Purkinje cell (primary cell): ENCODE measurements at places on chromosomes 2 and 18. TPM values are rescaled to one million over a fixed set of nuclear protein-coding genes. Genes with fewer than 3 reads are reported as not detected.

The TANC1 gene
- polyA plus RNA-seq, result 93.5 and 118 TPM in 2 replicates

The HOXD8 gene
- not detected in 2 replicates for polyA plus RNA-seq

The AGXT gene
- polyA plus RNA-seq, result not detected in 2 replicates

The LIMS4 gene
- not detected in 2 replicates for polyA plus RNA-seq

The ANKRD30B gene
- 2.1 TPM in 1 of 2 replicates, not detected in the other for polyA plus RNA-seq

The CNDP1 gene
- polyA plus RNA-seq, result 2.3 and 4.6 TPM in 2 replicates

The STEAP3 gene
- polyA plus RNA-seq, result not detected in 2 replicates

The RGPD3 gene
- 0.49 TPM in 1 of 2 replicates, not detected in the other for polyA plus RNA-seq

The MOCOS gene
- polyA plus RNA-seq, result not detected in 2 replicates

The REG3G gene
- polyA plus RNA-seq, result not detected in 2 replicates

The COL5A2 gene
- polyA plus RNA-seq, result 2.4 TPM in 1 of 2 replicates, not detected in the other

The LONRF2 gene
- polyA plus RNA-seq, result 7.2 and 13.5 TPM in 2 replicates

The COL4A4 gene
- 0.67 and 0.86 TPM in 2 replicates for polyA plus RNA-seq

The ANKRD30BL gene
- 0.35 TPM in 1 of 2 replicates, not detected in the other for polyA plus RNA-seq

The CRYGD gene
- polyA plus RNA-seq, result 0.42 and 2.2 TPM in 2 replicates

The HOXD4 gene
- not detected in 2 replicates for polyA plus RNA-seq

The UGT1A5 gene
- not detected in 2 replicates for polyA plus RNA-seq

The SP5 gene
- polyA plus RNA-seq, result 0.49 TPM in 1 of 2 replicates, not detected in the other

The FAM237A gene
- polyA plus RNA-seq, result 7.1 and 7.4 TPM in 2 replicates

The RNF152 gene
- 2.7 and 3.5 TPM in 2 replicates for polyA plus RNA-seq
